Right lobe of liver (tissue), 6 donors: ENCODE measurements at places on chromosomes 7 and 10.

GRCh38 chr7:134289423-134289822, 27.3 kb downstream of the SLC35B4 start:
- no peak for DNase-seq

GRCh38 chr7:151157645-151158329, 9.7 kb downstream of the GBX1 start:
- DNase-seq, result no peak

GRCh38 chr7:47170516-47170915, 411.4 kb downstream of the TNS3 start:
- no peak for DNase-seq

DNA sequence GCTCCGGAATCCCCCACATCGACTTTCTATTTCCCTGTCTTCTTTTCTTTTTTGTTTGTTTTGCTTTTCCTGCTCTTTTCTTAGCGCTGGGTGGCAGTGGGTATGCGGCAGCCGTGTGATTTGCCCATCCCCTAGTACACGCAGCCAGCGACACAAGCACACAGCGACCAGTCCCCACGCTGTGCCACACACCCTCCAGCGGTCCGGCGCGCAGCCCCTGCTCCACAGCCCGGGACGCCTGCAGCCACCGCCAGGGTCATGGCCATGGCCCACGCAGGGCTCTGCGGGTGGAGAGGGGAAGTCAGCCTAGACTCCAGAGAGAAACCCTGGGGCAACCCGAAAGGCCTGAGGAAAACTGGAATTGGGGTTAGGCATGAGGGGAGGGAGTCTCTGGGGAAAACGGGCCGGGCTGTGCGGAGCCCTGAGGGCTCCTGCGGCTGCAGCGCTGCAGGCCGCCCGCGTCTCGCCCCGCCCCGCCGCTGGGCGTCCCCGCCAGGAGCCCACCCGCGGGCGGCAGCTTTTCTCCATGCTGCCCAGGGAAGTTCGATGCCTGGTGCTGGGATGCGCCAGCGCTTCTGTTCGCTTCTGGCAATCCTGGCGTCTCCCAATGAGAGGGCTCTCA, 2.5 kb downstream of the CHRM2 start:
- DNase-seq, result peak; percentile 46

- no peak for DNase-seq
Observed at GRCh38 chr10:89992575-89992974, 291.2 kb downstream of the KIF20B start.

GRCh38 chr10:131352765-131353290, 41.3 kb upstream of the TCERG1L start:
- DNase-seq, result no peak

GRCh38 chr7:65744406-65744805, 128.5 kb upstream of the VKORC1L1 start:
- no peak for DNase-seq

- no peak for DNase-seq
Observed at GRCh38 chr7:45072131-45073030, 16.4 kb downstream of the NACAD start.

DNA sequence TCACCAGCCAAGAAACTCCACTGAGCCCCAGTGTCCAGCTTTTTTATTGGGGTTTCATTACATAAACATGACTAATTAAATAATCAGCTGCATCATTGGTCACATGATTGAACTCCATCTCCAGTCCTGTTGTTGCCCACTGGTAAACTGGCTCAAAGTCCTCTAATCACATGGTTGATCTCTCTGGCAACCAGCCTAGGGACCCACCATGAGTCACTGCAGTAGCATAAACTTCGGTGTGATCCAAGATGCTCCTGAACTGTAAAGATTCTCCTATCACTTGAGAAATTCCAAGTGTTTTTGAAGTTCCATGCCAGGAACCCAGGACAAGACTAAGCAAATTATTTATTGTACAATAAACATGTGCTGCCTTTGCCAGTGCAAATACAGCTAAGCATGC, 130.4 kb upstream of the AUTS2 start:
- no peak for DNase-seq

DNA sequence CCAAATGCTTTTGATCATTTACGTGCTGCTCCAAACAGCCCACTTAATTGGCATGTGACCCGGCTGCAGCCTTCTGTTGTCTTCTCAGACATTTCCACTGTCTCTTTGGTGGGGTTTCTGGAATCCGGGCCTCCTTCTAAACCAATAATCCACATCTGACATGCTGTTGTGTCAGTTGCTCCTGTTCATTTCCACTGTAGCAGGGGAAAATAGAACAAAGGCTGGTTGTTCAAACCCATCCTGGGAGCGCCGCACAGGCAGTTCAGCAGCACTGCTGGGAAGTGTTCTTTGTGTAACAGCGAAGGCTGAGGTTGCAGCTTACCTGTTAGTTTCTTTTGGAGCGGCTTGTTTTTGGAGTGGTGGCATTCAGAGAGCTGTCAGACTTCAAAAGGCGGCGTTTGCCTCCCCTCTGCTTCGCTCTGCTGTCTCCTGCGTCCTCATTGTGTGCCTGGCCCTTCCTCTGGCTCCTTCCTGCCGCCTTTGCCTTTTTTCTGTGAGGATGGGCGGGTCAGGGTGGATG, 149.4 kb downstream of the SNX10 start:
- DNase-seq, result no peak

GRCh38 chr10:81564143-81564542, 310.9 kb upstream of the NRG3 start:
- DNase-seq, result no peak

DNA sequence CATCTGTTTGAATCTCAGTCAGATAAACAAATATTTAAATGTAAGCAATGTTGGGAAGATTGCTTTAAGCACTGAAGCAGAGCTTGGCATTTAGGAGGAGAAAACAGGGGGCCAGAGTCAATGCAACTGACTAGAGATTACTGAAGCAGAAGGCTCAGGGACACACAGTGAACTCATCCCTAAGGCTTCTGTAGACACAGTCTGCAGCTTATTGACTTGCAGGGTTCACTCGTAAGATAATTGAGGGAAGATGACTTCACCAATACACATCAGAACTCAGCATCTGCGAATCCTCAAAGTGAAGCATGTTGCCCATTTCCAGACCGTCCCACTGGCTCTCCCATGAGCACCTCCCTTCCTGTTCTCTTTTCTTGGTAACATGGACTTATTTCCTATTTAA, 363.4 kb upstream of the PFKP start:
- DNase-seq, result no peak

GRCh38 chr7:50791938-50792341, 9.2 kb upstream of the GRB10 start:
- DNase-seq, result no peak

DNA sequence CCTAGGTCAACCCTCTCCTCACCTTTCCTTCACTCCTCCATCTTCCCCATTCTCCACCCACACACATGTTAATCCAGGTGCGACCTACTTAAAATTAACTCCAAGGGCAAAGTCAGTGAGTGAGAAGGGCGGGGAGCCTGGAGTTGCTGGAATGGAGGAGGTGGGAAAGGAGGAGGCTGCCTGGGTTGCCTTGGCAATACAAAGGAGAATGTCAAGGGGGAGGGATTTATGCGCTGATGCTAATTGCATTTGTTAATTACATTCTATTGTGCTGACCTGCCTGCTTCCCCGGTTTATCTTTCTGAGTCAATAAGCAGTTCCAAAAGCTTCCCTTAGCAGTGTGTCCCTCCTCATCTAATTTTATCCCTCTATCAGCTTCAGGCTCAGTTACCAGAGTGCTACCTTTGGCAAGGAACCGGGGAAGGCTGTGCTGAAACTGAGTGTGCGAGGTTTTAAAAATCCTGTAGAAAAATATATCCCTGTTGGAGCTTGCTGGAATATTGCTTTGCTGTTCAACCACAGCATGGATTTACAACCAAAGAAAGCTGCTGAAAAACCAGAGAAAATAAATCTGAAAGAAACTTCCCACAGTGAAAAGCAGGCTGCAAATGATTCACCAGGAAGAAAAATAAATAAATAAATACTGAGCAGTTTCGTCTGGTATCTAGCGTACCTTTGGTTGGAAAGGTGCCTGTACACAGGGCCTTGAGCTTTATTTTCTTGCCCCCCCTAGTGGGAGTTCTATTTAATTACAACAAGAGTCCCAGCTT, 113.2 kb upstream of the DGKB start:
- DNase-seq, result no peak

GRCh38 chr7:44277391-44277790, 48.0 kb downstream of the CAMK2B start:
- no peak for DNase-seq

DNA sequence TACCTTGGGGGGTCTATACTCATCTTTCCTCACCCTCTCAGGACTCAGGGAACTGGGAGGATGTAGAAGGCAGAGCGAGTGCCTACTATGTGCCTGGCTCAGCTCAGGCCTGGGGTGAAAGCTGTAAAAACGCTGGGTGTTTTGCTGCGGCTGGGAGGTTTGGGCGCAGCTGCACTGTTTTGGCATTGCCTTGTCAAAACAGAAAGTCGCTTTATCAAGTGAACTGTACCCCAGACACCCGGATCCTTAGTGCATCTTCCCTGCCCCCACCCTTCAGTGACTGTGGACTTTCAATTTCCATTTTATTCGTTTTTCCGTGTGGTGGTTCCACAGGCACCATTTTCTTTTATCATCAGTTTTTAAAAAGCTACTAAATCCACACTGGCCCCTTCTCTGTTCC, 86.7 kb upstream of the ZNF716 start:
- DNase-seq, result no peak

GRCh38 chr7:44973610-44974401, 5.0 kb downstream of the MYO1G start:
- DNase-seq, result no peak

DNA sequence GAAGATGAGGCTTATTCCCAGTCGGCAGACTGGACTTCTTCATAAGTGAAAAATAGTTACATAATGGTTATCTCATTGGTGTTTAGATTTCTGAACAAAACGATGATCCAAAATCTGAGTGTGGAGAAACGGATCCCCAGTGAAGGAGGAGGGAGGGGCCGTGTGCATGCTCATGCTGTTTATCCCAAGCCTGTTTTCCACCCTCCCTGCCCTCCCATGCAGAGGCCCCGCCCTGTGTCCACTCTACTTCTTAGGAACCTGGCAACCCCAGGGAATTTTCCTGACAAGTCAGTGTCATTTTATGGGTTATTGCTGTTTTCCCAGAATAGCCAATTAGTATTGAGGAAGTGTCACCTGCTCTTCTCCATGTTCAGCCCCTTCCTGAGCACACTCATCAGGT, 174.0 kb downstream of the CELF2 start:
- DNase-seq, result no peak

DNA sequence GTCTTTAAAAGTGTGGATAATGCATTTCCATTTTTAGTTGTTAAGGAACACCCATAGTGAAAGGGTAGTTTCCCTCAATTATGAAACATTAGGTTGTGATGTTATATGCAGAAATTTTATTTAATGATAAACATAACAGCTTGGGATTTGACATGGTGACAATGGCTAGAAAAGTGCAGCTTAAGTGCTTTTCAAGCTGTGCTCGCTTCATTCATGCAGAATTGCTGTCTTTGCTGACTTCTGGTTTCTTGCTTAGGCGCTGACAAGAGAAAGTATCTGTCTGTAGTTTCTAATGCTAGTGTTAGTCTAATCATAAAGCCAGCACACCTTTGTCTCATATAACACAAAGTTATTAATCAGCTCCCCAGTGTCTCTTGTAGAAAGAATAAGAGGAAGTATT, 170.0 kb downstream of the ARL5B start:
- no peak for DNase-seq

DNA sequence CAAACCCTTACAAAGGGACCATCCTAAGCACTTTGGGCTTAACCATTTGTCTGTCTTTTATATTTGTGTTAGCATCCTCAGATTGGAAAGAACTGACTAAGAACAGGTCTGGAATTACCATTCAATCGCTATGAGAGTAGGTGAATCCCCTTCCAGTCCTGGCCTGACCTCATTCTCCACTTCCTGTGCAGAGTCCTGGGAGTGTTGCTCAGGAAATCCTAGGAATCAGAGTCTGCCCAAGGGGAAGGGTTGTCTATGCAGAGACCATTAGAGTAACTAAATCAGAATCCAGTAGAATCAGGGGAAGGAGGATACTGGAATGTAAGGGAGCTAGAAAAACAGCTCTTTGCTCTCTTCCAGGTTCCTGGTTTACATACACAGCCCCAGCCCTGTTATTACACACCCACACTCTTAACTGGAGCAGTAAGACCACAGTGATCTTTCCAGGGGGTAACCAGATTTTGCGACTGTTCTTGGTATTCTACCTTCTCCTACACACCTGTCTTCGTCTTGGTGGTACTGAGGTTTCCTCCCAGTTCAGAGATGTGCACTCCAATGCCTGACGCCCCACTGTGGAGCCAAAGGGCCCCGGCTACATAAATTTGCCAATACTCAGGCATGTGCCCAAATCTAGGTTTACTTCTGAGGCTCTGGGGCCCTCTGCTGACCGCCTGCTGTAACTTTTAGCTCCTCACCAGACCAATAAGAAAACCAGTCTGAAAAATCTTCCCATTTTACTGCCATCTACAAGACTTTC, 103.7 kb downstream of the RNF216 start:
- no peak for DNase-seq
